ENCODE measurements at places on chromosomes 11 and 22.

DNA sequence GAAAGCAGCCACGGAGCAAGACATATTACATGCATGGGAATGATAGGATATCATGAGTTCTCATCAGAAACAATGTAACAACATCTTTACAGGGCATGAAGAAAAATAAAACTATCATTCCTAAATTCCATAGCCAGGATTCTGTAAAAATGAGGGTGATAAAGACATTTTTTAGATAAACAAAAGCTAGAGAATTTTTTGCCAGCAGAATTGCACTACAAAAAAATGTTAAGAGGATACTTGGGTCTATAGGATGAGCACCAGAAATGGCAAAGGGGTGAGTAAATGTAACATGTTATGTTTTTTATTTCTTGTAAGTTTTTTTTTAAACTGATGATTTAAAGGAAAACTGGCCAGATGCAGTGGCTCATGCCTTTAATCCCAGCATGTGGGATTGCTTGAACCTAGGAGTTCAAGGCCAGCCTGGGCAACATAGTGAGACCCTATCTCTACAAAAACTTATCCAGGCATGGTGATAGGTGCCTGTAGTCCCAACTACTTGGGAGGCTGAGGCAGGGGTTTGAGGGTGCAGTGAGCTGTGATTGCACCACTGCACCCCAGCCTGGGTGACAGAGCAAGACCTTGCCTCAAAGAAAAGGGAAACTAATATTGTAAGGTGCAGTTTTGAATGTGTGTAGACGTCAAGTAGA lies 33.2 kb downstream of the TBX1 start:
- DNase-seq, result no peak

GRCh38 chr11:44977493-44977984 lies 26.9 kb upstream of the TP53I11 start:
- peak; percentile 19 for DNase-seq

GRCh38 chr22:46688949-46689348 lies 49.1 kb downstream of the CERK start:
- DNase-seq, result no peak

- no peak for DNase-seq
Measured at GRCh38 chr11:105829084-105829483, 193.0 kb downstream of the MSANTD4 start.

DNA sequence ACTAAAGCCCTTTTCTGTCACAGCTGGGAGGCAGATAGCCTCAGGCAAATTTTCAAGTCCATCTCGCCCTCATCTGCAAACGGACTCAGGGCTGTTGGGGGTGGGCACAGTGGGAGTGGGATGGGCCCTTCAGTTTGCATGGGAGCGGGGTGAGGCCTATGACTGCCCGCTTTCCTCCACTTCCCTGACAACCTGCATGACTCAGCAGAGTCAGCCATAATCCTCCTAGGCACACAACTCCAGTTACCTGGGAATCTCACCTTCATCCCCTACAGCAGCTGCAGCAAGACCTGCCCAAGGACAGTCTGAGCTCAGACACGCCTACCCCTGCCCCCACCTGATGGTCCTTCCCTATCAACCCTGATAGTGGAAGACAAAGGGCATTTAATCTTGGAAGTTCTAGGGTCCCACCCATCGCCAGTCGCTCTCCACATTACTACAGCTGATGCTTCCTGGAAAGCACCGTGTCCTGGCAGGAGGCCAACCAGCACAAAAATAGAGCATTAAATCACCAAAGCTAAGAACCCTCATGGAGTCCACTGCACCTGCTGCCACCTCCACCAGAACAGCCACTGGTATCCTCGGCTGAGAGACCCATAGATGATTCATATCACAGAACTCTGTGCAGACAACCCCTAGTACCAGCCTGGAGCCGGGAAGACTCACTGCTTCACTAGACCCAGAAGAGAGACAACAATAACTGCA lies 319.3 kb downstream of the DCDC1 start:
- peak; percentile 82 for DNase-seq

- DNase-seq, result no peak
Measured at GRCh38 chr22:23193882-23194281, 13.6 kb downstream of the BCR start.

- no peak for DNase-seq
Measured at GRCh38 chr11:60830478-60831142, 11.3 kb upstream of the CCDC86 start.

DNA sequence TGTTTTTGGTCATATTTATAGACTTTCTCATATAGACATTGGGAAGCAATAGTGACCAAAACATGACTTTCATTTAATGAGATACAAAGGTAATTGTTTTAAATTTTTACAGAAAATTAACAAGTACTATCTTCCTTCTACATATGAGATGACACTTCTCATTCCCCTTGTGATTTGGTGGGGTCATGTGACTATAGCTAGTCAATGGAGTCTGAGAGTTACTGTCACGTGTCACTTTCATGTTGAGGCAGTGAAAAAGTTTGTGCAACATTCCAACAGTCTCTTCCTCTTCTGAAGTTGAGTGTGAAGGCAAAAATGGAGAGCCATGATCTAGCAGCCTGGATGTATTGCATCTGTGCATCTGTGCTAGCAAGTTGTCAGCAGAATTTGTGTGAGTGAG lies 618.3 kb upstream of the LRRC4C start:
- DNase-seq, result no peak

GRCh38 chr22:37529652-37530345 lies 10.6 kb upstream of the CARD10 start:
- no peak for DNase-seq

DNA sequence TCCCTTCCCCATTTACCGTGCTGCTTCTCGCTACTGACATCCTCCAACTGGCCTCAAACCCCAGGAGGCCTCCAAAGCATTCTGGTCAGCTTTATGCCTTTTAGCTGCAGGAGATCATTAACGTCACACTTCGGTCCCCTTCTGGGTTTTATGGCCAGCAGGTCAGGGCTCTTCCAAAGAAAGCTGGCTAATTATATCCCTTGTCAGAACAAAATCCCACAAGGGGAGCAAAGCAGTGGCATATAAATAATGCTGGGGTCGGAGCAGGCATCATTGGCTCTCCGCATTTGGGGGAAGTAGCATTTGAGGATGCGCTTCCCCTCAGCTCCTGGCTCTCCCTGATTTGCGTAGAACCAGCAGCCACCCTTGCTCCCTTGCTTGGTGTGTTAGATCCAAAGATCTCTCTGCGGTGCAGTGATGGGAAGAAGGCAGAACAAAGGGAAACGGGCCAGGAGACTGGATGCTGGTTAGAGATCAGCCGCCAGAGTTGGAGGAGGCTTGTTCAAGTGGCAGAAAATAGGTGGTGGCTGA lies 117.4 kb downstream of the DBX1 start:
- DNase-seq, result no peak

DNA sequence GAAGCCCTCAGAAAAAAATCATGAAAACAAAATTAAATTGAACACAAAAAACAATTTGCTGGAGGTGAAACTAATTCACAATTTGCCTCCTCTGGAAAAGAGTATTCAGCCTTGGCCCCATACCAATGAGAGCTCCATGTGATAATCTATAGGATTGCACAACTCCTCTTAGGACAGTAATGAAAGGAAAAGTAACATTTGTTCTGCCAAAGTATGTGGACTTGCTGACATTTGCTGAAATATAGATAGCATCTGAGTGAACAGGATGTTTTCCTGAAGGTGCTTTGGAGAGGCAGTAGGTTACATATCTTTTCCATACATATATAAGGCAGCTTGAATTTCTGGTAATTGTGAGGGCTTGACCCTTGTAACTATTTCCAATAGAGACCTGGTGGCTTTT lies 122.8 kb downstream of the OR4C45 start:
- DNase-seq, result no peak

DNA sequence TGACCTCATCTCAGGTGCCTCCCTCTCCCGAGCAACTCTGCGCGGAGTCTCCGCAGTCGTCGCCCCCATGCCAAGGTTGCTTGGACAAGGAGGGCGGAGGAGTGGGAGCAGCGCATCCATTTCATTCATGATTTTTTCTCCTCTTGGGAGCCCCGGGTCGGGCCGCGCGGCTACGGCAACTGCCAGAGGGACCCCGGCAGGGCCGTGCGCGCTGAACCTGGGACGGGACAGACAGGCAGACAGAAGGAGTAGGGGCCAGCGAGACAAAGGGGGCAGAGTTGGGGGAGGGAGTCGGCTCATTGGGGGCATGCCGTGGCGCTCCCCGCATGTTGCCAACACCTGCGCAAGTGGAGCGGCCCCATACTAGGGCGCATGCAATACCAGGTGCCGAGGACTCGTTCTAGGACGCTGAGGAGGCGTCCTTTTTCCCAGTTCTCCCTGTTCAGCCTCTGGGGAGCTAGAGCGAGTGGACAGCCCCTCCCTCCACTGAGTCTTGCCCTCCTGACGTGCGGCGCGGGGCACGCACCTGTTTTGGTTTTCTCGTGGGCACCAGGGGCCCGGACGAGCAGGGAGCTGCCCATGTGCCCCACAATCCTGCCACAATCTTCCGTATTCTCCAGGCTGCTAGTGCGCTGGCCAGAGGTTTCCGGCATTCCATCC lies 501 bp upstream of the PTPN5 start:
- DNase-seq, result no peak

DNA sequence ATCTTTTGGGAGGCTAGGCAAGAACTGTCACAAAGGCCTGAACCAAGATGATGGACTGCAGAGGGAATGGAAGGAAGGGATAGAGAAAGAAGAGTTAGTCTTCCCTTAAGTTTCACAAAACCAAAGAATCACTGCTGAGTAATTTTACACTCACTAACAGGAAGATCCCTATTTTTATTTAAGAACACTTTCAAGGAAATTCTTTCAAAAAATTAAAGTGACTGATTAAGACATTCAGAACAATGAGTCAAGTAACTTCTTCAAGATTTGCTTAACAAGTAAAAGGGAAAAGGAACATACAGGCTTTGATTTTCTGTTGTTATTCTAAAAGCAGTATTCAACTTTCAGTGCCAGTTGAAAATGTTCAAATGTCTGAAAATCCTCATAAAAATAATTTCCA lies 3.1 kb downstream of the PITPNB start:
- no peak for DNase-seq

GRCh38 chr22:19808873-19809478 lies 45.7 kb downstream of the GNB1L start:
- DNase-seq, result no peak

DNA sequence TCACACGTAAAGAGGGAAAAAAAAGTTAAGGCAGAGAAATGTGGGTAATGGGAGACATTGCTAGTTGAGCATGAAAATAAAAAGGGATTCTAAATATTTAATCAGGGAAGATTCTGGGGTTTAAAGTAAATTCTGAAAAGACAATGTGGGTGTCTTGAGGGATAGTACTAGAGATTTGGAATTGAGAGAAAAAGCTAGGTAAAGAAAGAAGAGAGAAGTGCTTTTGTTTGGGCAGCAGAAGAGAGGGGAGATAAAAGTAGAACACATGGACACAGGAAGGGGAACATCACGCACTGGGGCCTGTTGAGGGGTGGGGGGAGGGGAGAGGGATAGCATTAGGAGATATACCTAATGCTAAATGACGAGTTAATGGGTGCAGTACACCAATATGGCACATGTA lies 3.5 kb upstream of the YPEL4 start:
- DNase-seq, result no peak

- peak; percentile 66 for DNase-seq
Measured at GRCh38 chr11:65355013-65355775, 643 bp downstream of the TIGD3 start.

DNA sequence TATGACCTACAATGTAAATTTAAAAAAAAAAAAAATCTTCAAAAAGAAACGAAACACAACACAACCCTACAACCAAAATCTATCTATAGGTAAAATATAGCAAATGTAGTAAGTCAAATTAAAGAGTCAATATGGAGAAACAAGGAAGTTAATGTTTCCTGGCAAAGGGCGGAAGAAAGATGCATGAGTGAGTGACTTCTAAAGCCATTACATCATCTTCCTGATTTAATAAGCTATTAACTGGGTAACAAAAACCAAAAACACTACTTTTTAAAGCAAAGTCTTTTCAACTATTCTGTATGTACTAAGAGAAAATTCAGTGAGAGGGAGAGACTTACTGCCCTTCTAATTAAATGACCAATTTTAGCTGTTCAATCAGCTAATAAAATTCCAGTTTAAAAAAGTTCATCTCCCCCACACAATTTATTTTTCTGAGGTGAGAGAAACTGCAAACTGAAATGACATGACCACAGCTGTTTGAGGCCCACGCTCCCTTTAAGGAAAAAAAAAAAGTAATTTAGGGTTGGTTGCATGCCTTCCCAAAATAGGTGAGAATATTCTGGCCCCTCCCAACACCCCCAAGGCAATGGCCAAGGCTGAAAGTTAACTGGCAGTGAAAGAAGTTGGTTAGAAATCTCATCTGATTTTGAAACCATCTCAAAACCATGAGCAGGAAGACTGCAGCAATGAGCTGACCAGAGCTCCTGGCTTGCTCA lies 5.9 kb downstream of the SF1 start:
- DNase-seq, result no peak

GRCh38 chr11:120181376-120181975 lies 29.4 kb upstream of the OAF start:
- DNase-seq, result no peak

DNA sequence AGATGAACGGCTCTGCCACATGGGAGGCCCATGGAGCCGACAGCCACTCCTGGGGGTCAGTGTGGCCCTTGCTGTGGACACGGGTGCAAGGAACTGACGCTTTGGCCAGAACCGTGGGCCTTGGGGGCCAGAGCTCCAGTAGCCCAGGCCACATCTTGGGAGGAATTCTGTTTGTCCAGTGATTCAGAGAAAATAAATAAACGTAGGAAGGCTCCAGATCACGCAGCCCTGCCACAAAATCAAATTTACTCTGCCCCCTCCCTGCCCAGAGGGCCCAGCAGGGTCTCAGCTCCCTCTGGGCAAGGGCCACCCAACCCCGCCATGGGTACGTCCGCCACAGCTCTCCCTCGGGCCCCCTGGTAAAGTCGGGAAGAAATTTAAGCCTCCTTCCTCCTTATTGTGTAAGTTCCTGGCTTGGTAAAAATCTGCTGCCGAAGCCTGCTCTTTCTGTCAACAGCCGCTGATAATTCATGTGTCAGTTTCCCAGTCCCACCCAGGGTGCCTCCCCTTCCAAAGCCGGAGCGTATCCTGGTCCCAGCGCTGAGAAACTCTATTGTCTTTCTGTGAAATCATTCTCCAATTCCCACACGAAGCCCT lies 6.9 kb upstream of the MUC5AC start:
- no peak for DNase-seq

DNA sequence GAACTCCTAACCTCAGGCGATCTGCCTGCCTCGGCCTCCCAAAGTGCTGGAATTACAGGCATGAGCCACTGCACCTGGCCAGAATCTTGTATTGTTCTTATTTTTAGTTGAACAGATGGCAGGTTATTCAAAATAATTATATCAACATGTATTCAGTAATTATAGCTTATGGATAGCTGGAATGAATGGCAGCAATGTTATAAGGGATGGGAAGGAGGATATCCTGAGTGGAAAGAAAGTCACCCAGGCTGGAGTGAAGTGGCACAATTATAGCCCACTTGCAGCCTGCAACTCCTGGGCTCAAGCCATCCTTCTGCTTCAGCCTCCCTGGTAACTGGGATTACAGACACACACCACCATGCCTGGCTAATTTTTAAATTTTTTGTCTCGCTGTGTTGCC lies 88.1 kb downstream of the MED15 start:
- DNase-seq, result no peak

All from NCI-H2081 (cell line).